NCI-H2081 (cell line): ENCODE measurements at places on chromosomes 5 and 9.

GRCh38 chr9:79673614-79674013 is 101.8 kb downstream of the TLE4 start:
- no peak for DNase-seq

- DNase-seq: peak; percentile 71
Observed at GRCh38 chr9:74379718-74380117, 117.4 kb upstream of the RORB start.

DNA sequence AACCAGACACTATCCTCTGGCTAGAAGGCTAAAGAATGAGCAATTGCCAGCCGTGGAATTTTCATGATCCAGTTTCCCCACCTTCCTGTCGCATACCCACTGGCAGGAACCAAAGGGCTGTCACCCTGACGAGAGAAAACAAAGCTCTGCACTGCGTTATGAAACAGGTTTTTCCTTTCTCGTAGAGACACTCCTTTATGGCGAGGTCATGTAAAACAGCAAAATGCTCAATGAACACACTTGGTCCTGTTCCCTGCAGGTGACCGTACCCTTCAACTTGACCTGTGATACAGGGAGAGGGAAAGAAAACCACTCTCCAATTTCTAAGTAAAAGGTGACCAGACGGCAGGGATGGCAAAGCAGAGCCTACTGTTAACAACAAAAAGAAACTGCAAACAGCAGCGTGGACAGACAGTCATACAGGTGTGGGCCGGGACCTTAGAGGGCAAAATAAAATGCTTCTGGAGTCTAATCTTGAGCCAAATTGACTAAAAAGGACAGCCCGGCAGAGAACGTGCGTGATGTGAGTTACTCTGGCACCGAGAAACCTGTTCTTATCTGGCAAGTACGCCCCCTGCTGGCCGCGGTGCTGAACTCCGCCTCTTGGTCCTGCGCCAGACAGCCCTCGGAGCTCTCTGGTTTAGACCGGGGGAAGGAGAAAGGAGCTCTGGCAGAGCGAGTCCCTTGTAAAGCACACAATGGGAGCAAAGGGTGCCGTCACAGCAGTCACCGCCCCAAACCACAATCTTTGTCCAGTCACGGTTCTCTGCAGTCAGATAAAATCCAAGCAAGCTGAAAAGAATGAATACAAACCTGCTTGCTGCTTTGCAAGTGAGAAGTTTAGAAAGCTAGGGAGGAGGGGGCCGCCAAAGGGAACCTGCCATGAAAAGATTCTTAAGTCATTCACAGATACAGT is 98.9 kb downstream of the EFNA5 start:
- peak; percentile 90 for DNase-seq

DNA sequence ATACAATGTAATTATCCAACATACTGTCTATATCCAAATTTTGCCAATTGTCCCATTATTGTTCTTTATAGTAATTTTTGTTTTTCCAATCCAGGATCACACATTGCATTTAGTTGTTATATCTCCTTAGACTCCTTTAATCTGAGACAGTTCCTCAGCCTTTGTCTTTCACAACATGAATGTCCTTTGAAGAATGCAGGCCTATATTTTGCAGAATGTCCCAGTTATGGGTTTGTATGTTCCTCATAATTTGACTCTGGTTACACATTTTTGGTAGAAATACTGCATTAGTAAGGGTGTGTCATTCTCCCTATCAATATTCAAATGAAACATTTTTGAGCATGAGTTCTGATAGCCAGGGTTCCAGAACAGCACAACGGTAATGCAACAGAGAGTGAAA is 6.7 kb downstream of the CD180 start:
- DNase-seq: no peak

DNA sequence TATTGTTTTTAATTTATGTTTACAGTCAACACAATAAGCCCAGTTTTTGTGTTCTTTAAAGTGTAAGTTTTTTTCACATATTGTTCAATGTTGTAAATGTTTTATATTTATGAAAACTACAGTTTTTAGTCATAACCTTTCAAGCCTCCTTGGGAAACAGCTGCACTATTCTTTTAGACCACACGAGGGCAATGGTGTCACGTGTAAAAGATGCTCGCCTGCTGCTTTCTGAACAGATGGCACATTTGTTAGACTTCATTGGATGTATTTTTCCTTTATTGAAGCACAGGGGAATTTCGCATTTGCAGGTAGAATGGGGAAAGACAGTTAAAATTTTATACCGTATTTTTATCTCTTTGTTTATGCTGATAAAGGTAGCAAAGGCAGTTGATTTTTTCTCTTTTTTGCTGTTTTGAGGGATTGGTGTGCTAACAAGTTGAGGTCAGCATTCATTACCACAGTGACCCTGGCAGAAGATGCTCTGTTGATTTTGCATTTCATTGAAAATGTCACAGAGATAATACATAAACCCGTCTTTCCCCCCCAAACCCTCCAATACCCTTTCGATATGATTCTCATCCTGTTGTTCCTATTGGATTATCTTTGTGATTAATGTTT is 59.0 kb downstream of the MAT2B start:
- peak; percentile 62 for DNase-seq

DNA sequence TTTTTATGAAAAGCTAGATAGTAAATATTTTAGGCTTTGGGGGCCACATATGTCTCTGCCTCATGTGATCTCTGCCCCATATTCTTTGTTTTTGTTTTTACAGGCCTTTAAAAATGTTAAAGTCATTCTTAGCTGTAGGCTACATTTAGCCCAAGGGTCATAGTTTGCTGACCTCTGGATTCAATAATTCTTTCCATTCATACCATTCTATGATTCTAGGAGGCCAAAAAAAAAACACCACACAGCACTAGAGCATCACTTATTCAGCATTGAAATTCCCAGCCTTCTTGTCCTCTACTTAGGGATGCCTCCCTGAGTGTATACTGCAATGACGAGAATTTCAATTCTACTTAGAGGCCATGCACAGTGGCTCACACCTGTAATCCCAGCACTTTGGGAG is 17.0 kb downstream of the PTCD2 start:
- no peak for DNase-seq

GRCh38 chr9:123450996-123451395 is 95.0 kb downstream of the CRB2 start:
- no peak for DNase-seq

DNA sequence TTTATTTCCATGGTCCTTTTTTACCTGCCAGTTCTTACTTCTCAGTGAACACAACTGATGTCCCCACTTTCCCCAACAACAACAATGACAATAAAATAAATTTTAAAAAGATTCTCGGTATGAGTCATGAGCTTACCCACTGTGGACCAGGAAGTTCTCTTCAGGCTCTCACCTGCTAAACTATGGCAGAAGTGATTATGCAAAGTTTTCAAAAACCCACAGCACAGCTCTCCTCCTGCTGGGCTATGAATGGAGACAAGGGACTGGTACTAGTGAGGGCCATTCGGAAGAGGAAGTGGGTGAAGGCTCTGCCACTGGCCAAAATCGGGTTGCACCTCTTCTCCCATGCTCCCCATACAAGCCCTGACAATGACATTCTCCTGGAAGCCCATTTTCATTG is 429.4 kb downstream of the PIK3R1 start:
- DNase-seq: no peak

GRCh38 chr9:100724886-100725285 is 147.0 kb downstream of the CAVIN4 start:
- DNase-seq: peak; percentile 21

GRCh38 chr9:6123416-6123815 is 92.2 kb upstream of the IL33 start:
- no peak for DNase-seq

DNA sequence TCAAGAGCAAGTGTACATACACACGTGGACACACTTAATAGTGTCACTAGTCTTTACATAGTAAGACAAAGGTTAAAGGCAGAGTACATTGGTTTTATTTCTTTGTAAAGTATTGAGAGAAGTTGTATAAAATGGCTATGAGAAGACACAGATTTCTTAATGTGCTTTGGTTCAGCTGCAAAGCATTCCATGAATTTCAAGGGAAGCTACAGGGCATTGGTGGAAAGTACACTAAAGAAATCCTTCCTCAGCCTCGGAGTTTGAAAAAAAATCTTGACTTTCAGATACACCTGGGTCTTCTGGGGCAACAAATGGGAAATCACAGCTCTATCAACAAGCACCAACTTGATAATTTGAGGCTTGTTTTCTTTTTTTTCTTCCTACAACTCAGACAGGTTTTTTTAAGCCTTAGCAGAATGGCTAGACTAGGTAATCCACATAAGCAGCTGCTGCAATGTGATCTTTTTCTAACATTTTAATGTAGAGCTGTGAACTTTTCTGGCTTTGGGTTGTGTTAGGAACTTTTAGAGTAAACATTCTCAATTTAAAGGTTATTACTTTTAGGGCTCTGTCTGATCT is 140.4 kb upstream of the FST start:
- DNase-seq: no peak

DNA sequence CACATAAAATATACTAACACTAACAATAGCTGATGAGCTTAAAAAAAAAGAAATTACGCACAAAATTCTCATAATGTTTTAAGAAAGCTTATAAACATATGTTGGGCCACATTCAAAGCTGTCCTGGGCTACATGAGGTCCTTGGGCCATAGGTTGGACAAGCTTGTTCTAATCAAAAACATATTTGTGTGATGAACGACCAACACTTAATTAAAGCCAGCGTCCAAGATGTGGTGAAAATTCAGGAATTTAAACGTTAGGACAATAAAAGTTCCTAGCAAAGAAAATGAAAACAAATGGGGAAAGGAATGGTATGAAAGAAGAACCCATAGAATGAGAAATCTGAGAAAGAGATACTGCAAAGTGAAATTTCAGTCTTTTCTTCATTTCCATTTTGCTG is 429.6 kb upstream of the DMAC1 start:
- no peak for DNase-seq

- no peak for DNase-seq
Observed at GRCh38 chr5:146785065-146785464, 93.5 kb downstream of the PPP2R2B start.

DNA sequence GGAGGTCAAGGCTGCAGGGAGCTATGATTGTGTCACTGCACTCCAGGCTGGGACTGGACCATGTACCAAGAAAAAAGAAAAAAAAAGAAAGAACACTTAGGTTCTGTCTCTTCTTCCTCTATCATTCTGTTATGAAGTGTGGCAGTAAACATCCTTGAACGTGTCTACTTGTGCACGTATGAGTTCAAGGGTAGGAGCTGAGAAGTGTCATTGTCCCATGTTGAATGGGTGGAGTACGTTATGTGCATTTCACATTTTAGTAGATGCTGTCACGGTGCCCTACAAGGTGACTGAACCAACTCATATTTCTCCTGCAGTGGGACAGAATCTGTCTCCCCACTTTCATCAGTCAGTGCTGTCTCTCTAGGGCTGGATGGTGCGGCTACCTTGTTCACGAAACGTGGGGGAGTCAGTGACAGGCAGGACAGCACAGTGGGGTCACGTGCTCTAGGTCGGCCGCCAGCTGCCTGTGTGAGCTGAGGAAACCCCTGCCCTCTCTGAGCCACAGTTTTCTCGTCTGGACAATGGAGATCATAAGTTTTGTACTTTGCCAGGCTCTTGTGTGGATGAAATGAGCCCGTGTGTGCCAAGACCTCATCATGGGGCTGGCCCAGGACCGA is 47.2 kb downstream of the GTF3C4 start:
- no peak for DNase-seq

- peak; percentile 2 for DNase-seq
Observed at GRCh38 chr5:149060325-149060724, 2.5 kb downstream of the SH3TC2 start.

DNA sequence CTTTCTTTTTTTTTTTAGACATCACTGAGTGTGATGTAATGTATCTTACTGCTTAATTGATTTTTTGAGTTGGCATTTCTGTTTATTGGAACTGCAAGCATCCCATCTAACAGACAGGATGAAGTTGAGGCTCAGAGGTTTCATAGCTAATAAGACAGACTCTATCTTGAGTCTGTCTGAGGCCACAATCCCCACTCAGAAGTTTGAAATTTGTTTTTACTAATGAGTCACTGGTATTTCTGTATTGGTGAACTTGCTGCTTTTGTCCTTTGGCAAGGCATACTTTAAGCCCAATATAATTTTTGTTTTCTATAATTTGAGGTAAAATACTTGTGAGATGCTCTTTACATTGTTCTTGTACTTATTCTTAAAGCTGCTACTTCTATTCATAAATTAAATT is 491.2 kb downstream of the PSAT1 start:
- DNase-seq: no peak

GRCh38 chr9:123929177-123929869 is 603 bp downstream of the DENND1A start:
- DNase-seq: peak; percentile 19

DNA sequence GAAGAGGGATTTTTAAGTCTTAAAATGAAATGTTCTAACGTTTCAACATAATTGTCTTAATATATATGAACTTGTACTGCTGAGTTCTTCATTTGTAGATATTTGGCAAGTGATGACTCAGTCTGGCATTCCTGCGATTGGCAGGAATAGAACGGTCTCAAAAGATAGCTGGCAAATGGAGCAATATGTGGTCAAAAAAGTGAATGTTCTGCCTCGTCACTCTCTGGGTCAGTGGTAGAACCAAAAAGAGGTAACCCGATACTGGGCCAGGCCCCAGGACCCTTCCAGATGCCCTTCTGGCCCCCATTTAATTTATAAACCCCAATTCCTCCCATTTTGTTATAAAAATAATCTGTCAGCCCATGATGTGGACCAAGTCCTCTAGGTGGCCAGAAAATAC is 39.2 kb downstream of the ZNF366 start:
- no peak for DNase-seq

GRCh38 chr5:79418276-79418675 is 95.7 kb downstream of the HOMER1 start:
- DNase-seq: no peak

- no peak for DNase-seq
Observed at GRCh38 chr9:20559231-20559890, 62.9 kb downstream of the MLLT3 start.

DNA sequence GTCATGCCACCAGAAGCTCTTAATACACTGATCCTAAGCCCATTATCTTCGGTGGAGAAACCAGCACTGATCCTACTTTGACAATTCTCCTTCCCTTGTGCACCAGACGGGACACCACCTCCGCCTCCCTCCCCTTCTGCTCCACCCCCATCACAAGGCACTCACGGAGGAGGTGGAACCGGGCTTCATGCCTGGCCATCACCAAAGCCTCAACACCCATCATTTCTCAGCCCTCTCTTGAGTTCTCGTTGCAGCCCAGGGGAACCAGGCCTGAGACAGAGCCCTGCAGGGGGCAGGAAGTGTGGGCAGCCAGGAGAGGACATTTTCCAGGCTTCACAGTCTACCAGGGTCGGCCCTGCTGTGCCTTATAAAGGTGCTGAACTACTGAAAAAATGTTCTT is 160.5 kb downstream of the GOLPH3 start:
- no peak for DNase-seq
